ENCODE measurements at places on chromosomes 1 and 21. TPM values are rescaled to one million over a fixed set of nuclear protein-coding genes. Genes with fewer than 3 reads are reported as not detected.

PRR9 gene
- total RNA-seq = not detected

CAMSAP2 gene
- total RNA-seq = 18.8 TPM

C1orf116 gene
- 6.9 TPM for total RNA-seq

TPM3 gene
- total RNA-seq = 457 TPM

FAM131C gene
- 17.8 TPM for total RNA-seq

CFAP74 gene
- not detected for total RNA-seq

LCE1C gene
- total RNA-seq = not detected

FCRL1 gene
- total RNA-seq = not detected

S100A7A gene
- total RNA-seq = not detected

AQP10 gene
- total RNA-seq = not detected

NPHP4 gene
- 5.5 TPM for total RNA-seq

SLC45A1 gene
- 7.2 TPM for total RNA-seq

RGS8 gene
- not detected for total RNA-seq

HHIPL2 gene
- 9.2 TPM for total RNA-seq

PDC gene
- not detected for total RNA-seq

PEX14 gene
- 15.2 TPM for total RNA-seq

PLCH2 gene
- total RNA-seq = 0.24 TPM

SDC3 gene
- total RNA-seq = 8.7 TPM

INAVA gene
- total RNA-seq = 39.8 TPM

RUSC1 gene
- 42.2 TPM for total RNA-seq

NENF gene
- total RNA-seq = 73.9 TPM

MX2 gene
- total RNA-seq = not detected

TACSTD2 gene
- total RNA-seq = not detected

GBP4 gene
- not detected for total RNA-seq

GUCA2A gene
- not detected for total RNA-seq

MYOM3 gene
- total RNA-seq = 6.7 TPM

PTPN7 gene
- not detected for total RNA-seq

COL16A1 gene
- total RNA-seq = 3.8 TPM

AZIN2 gene
- total RNA-seq = 0.93 TPM

PPFIA4 gene
- total RNA-seq = 0.43 TPM

MAP7D1 gene
- 221 TPM for total RNA-seq

RGS1 gene
- not detected for total RNA-seq

LMO4 gene
- 19.3 TPM for total RNA-seq

CAMK1G gene
- total RNA-seq = 0.25 TPM

LRRN2 gene
- 11.4 TPM for total RNA-seq

KDF1 gene
- 0.21 TPM for total RNA-seq

OR2T2 gene
- not detected for total RNA-seq

TMCC2 gene
- 1.7 TPM for total RNA-seq

TSPAN2 gene
- total RNA-seq = 1.1 TPM

LRRC42 gene
- 30.0 TPM for total RNA-seq

CYP4X1 gene
- not detected for total RNA-seq

IL12RB2 gene
- 0.12 TPM for total RNA-seq

CSMD2 gene
- total RNA-seq = not detected

C2CD2 gene
- total RNA-seq = 6.2 TPM

VANGL1 gene
- total RNA-seq = 21.1 TPM

ADAMTS5 gene
- total RNA-seq = not detected

UTP11 gene
- total RNA-seq = 40.8 TPM

RAB29 gene
- total RNA-seq = 14.8 TPM

FCRLB gene
- 1.6 TPM for total RNA-seq

SELENBP1 gene
- total RNA-seq = 7.5 TPM

TSSK3 gene
- total RNA-seq = 0.15 TPM

CHRM3 gene
- 0.03 TPM for total RNA-seq

DNASE2B gene
- total RNA-seq = not detected
